ENCODE measurements at places on chromosomes 5 and 9.

DNA sequence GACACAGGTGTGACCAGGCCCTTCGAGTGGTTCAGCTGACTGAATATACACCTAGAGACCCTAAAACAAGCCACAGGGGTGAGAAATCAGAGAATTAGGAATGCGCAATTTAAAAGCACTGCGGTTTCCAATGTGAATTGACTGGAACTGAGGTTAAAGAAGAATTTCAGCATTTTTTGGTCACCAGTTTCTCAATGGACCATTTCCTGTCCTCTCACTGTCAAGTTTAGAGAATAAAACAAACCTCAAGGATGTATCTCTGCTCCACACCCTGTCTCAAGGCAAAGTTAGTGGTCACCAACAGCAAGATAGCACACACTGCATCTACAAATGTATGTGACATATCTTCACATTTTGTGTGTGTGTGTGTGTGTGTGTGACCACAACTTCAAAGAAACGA is 143.8 kb upstream of the MAP3K1 start:
- no peak for DNase-seq

GRCh38 chr5:179504191-179504590 is 46.2 kb upstream of the RUFY1 start:
- no peak for DNase-seq

DNA sequence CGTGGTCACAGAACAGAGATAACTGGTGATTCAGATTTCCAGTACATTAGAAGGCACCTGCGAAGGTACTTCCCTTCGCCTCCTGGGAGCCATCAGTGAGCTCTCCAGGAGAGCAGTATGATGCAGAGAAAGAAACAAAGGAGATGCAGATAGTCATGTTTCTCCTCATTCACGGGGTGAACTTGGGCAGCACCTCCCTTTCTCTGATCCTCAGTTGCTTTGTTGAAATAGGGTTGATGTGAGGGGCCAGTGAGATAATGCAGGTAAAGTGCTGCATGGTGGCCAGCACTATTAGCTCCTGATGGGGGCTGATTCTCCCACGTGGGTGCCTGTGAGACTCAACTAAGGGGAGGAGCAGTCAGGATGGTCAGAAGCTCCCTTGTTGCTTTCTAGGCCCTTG is 46.6 kb upstream of the ZNF169 start:
- no peak for DNase-seq

DNA sequence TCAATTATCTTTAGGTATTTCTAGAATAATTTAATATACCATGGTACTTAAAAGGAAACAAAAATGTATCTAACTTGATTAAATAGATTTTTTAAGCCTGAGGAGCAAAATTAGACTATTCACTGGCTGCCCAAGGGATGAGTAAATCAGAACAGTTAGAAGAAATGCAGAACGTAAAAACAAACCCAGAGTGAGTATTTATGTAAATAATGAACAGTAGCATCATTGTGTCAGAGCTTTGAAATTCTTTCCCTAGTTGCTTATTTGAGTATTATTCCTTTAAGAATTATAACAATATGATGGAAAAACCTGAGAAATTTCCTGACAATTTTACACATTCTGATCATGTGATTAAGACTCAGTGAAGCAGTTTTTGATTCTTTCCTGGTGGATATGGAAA is 200.9 kb downstream of the GDNF start:
- DNase-seq: no peak

DNA sequence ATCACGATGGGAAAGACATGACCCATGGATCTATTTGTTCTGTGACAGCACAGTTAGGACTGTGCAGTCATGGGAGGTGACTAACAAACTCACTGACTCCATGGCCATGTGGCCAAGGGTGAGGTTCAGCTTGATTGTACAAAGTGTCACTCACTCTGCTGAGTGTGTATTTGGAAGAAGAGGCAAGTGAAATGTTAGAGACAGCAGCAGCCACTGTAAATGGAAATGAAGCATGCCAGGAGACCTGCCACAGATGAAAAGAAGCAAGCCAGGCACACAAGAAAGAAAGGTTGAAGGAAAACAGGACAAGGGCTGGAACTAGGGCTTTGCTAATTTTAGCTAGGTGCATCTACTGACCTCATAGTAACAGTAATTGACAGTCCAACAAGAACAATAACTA is 42.7 kb upstream of the PALM2AKAP2 start:
- no peak for DNase-seq
